ENCODE measurements at places on chromosomes 3 and 15.
A peak's percentile ranks its signal among the peaks of the same experiment; 100 is the strongest.

DNA sequence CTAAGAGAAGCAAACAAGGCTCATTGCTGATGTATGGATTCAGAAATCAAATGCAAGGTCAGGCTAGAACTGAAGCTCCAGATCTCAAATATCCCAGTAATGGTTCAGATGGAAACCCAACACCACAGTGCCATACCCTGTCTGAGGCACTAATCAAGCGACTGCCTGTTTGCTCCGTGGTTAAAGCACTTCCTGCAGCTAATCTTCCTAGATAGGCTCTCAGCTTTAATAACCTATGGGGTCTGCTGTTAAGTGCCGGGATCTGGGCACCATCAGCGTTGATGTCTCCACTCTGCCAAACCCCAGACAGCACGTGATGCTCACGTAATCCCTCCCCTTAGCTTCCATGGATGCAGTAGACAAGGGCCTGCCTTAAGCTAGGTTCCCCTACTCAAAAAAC is 262.6 kb downstream of the MECOM start:
- DNase-seq: no peak

GRCh38 chr3:56458496-56459103 is 9.7 kb downstream of the ERC2 start:
- no peak for DNase-seq

DNA sequence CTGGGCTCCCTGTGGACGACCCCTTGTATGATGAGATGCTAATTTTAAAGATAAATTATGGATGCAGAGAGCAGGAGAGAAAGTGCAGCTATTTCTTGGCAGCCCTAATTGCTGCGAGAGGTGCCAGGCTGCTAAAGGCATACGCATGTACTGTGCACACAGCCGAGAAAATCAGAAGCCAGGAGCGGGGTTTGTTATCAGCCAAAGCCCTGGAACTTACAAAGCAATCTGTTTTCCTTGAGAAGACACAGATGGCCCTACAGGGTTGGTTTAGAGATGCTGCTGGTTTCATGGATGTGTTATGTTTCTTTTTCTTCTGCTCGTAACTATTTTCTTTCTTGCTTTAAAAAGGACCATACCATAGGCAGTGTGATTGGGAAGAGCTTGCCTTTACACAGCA is 11.7 kb upstream of the CCK start:
- DNase-seq: no peak

- peak; percentile 26 for DNase-seq
Measured at GRCh38 chr3:98971169-98971681, 69.7 kb upstream of the DCBLD2 start.

GRCh38 chr3:30007668-30008067 is 598.7 kb upstream of the TGFBR2 start:
- DNase-seq: no peak

GRCh38 chr3:51934991-51935885 is 6.5 kb downstream of the RRP9 start:
- no peak for DNase-seq

DNA sequence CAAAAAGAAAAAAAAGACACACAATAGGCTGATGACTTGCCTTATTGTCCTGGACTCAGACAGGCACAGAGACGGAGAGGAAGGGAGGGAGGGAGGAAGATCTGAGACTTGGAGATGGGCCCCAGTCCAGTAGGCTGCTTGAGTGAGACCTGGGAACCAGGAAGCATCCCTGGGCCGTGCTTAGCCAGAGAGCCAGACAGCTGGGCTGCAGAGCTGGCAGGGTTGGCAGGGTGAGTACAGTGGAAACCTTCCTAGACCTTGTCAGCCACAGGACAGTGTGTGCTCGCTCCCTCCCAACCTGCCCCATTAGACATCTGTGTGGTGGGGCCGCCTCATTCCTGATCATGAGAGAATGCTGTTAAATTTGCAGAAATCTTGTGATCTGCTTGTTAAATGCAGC is 107.9 kb upstream of the ALDH1A3 start:
- no peak for DNase-seq

DNA sequence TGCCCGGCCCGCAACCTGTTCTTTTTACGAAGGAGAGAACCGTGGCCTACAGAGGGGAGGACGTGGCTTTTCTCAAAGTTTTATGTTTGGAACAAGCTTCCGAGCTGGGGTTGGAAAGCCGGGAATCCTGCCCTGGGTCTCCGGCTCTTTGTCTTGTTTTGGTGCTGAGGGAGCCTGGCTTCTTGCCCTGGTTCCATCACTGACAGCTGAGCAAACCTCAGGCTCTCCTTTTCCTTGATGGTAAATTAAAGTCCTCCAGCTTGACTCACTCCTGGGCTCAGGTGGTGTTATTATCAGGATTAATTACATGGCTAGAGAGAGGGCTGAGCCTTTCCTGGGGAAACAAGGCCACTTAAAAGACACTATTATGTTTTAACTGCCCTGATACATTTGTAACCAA is 289.5 kb upstream of the RGMA start:
- DNase-seq: no peak

DNA sequence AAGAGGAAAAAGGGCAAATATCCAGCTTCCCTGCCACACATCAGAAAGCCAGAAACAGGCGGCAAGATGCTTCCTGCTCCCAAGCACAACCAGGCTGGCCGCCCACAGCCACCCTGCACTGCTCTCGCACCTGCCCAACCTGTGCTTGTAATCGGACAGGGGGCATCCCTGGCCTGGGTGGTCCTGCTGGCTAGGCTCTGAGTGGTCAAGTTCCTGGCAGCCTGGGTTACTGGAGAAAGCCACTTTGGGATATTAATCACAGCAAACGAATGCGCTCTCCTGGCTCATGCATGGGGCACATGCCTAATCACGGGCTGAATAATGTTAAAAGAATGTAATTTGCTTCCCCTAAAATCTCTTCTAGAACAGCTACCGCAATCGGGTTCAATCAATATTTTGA is 442.4 kb downstream of the MCTP2 start:
- no peak for DNase-seq

DNA sequence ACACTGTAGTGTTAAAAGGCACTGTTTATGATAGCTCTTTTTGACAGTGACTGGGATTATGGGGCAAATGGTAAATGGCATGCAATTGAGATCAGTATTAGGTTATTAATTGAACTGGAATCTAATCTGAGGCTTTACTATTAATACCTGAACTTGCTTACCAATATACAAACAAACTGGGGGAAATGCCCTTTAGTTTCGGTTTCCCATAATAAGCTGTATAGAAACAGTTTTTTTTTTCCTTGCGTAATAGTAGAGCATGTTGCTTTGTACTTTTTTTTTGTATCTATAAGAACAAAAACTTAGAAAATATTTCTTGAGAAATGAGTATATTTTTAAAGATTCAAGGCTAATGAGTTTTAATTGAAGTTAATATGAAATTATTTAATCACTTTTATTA is 95.0 kb downstream of the FNDC3B start:
- DNase-seq: no peak

- DNase-seq: no peak
Measured at GRCh38 chr15:100821327-100821726, 58.3 kb upstream of the ALDH1A3 start.

DNA sequence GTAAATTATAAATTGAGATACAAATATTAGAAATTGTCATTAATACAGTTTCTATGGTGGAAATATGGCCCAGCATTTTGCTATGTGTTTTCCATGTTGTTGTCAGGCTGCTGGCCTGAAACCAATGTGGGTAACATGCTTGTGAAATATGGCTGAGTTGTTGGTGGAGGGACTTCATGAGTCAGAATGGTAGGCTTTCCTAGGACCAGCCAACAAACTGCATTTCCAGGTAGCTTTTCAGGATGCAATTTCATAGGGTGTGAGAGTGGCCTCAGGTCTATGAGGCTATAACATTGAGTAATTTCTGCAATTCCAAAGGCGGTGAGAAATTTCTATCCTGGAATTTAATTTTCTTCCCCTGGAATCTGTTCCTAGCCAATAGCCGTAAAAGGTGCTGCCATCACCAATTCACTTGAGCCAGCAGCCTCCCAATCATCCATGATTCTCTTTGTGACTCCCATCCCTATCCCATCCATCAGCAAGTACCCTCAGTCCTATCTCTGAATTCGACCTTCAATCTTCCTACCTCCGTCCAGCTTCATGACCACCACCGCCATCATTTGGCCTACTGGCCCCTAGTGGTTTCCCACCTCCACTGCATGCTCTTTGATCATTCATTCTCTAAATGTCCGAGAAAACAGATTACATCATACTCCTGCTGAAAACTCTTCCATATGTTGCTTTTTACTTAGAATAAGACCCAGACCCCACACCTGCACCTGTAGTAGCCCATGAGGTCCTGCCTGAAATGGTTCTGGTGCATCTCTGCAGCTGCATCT is 276.6 kb upstream of the CFAP20DC start:
- DNase-seq: no peak

- no peak for DNase-seq
Measured at GRCh38 chr3:33663042-33663441, 55.0 kb downstream of the CLASP2 start.

DNA sequence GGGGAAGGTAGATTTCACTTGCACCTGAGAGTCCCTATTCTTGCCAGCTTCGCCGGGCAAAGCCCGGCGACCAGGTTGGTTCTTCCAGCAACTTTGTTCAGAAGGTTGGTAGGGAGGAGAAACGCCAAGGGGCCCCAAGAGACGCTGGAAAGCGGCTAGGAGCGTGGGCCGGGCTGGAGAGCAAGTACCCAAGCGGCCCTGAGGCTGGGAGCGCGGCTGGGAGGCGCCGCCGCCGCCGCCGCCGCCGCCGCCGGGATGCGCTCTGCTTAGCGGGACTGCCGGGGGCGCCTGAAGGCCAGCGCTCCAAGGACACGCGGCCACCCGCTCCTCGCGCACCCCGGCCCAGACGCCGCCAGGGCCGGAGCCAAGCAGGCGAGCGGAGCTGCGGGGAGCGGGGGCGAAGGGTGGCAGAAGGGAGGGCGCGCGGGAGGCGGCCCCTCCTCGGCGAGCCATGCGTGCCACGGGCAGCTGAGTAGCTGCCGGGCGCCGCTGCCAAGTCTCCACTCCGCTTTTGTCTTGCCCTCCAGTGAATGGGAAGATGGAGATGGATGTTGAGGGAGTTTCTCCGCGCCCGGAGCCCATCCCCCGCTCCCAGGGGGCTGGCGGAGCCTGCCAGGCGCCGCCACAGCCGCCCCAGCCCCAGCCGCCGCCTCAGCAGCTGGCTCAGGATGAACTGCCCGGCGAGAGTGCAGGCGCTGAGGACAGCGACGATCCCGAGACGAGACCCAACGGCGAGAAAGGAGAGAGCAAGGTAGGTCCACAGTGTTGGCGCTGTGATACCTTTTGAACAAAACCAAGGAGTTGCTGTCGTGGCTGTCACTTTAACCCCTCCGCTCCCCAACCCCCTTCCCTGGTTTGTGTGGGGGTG is 227.4 kb upstream of the AZI2 start:
- DNase-seq: peak; percentile 47

GRCh38 chr3:30294241-30294667 is 312.1 kb upstream of the TGFBR2 start:
- no peak for DNase-seq

DNA sequence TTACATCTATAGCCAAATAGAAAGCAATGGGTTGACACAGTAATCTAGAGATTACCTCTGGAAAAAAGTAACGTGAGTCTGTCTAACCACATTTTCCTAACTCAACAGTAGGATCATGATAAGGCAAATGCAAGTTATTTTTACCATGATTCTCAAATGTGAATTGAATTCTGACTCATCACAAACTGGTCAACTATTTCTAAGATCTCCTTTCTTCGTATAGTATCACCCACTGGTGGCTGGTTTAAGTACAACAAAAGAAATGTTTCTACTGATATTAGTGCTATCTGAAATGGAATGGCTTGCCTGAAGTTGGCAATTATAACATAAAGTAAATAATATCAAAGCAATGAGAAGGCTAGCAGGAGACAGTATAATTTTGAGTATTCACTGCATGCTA is 102.2 kb downstream of the ABI3BP start:
- no peak for DNase-seq

DNA sequence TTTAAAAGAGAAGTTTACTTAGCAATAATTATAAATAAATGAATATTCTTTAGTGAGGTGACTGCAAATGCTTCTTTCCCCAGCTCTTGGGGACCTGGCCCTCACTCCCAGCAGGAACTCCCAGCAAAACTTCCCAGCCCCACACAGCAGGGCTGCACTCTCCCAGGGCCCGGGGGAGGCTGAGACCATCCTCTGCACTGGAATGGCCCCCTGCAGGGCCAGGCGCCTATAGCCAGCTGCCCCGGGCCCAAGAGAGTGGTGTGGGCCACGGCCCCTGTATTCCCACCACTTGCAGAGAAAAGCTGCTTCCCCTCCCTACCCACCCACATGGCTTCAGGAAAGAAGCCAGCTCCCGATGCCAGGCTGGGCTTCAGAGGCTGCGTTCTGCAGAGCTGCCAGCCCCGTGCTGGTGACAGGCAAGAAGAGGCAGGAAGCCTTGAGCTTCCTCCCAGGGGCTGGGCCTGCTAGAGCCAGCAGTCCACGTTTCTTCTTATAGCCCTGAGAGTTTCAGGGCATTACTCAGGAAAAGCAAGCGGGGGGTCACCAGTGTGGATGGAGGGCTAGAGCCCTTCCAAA is 20.0 kb downstream of the IDH2 start:
- no peak for DNase-seq

DNA sequence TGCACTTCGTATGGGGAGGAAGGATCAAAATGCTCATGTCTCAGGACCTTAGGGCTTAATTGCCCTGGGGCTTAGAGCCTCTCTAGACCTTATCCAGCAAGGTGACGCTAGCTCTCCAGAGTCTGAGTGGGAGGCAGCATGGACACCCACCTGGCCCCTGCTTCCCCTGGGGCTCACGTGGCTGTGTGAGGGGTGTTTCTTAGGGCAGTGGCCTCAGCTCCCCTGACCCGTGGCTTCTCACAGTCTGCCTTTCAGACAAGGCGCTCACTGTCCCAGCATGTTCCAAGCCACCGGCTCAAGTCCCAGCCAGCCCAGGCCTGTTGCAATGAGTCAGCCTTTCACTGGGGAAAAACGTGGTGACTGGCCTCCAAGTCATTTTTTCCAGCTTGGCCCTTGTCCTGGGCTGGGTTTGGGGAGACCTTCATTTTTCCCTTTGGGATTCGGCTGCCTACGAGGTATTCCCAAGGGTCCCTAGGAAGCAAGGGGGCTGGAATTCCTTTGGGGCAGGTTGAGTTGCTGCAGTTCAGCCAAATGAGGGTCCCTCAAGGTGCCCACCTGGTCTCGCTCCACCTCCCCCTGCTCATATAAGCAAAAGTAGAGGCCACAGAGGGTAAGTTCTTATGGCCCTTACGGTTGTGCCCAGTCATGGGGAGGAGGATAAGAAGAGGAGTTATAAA is 15.7 kb downstream of the BHLHE40 start:
- peak; percentile 72 for DNase-seq

GRCh38 chr15:68599560-68600071 is 20.8 kb downstream of the CORO2B start:
- peak; percentile 85 for DNase-seq

DNA sequence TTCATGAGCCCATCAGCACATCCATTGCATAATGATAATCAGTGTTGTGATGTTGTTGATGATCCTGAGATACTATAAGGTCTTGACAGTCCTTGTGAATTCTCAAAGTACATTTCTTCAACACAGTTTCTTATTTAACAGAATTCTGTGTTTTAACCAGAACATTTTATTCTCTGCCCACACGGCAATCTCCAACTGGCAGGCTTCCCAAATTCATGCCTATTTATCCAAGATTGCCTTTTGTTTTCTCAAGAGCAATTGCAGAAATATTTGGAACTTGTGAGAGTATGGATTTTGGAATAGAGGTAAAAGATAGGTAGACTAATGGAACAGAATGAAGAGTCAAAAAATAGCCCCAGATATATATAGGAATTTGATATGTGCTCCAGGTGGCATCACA is 116.0 kb downstream of the UACA start:
- DNase-seq: no peak

All from T1000 (cell line).